WTC11 (cell line): ENCODE measurements at places on chromosomes 2 and 18. TPM values are rescaled to one million over a fixed set of nuclear protein-coding genes. Genes with fewer than 3 reads are reported as not detected.

Gene SERPINB3
- 0.11 to 0.22 TPM in 2 of 3 replicates, not detected in the other for total RNA-seq

Gene ATAD2B
- 18.3 to 21.5 TPM (median 18.4 TPM) in 3 replicates for total RNA-seq

Gene CLEC4F
- not detected in 3 replicates for total RNA-seq

Gene MSGN1
- not detected in 3 replicates for total RNA-seq

Gene ZNF804A
- not detected in 3 replicates for total RNA-seq

Gene ST6GAL2
- 7.5 to 11.0 TPM (median 8.6 TPM) in 3 replicates for total RNA-seq

Gene GRHL1
- 2.7 to 5.0 TPM (median 4.7 TPM) in 3 replicates for total RNA-seq

Gene PID1
- total RNA-seq = 1.2 to 2.6 TPM (median 1.3 TPM) in 3 replicates

Gene HOXD8
- total RNA-seq = not detected in 3 replicates

Gene ALPI
- not detected in 3 replicates for total RNA-seq
